Naive thymus-derived CD4-positive, alpha-beta T cell (primary cell): ENCODE measurements at places on chromosomes 13 and 19. TPM values are rescaled to one million over a fixed set of nuclear protein-coding genes. Genes with fewer than 3 reads are reported as not detected.
A peak's percentile ranks its signal among the peaks of the same experiment; 100 is the strongest.

RASL11A gene
- total RNA-seq: 0.86 TPM

PTH2 gene
- not detected for total RNA-seq

FCAR gene
- not detected for total RNA-seq

PRTN3 gene
- 2.7 TPM for total RNA-seq

TMEM150B gene
- total RNA-seq: 0.69 TPM

SBK3 gene
- total RNA-seq: not detected

URAD gene
- not detected for total RNA-seq

C19orf18 gene
- 1.6 TPM for total RNA-seq

DLL3 gene
- not detected for total RNA-seq

IL11 gene
- total RNA-seq: not detected

ZNF799 gene
- total RNA-seq: 9.6 TPM

GRCh38 chr19:4566402-4567051 lies 7.0 kb upstream of the SEMA6B start:
- no peaks in the 10 kb centered on the region for H3K4me1 ChIP-seq
- H3K36me3 ChIP-seq: no peaks in the 10 kb centered on the region
- DNase-seq: no peak
- no peaks in the 10 kb centered on the region for H3K27me3 ChIP-seq
- H3K27ac ChIP-seq: no peak overlapping the region

DNA sequence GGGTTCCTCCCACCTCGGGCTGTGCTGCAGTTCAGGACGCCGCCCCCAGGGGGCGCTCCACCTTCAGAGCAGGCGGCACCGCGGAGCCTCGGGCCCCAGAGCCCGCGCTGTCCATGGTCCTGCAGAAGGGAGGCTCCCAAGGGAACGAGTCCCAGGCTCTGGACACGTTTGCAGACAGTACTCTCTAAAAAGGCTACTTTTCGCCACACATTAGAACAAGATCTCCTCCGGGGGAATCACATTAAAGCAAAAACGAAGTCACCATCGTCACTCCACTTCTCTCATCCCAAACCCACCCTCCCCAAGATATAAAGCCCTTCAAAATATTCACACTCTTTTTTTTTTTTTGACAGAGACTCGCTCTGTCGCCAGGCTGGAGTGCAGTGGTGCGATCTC lies 4.6 kb upstream of the SIGLEC10 start:
- peak; percentile 96 for DNase-seq
- no peak overlapping the region for H3K27ac ChIP-seq
- H3K27me3 ChIP-seq: no peaks in the 10 kb centered on the region
- no peak overlapping the region for H3K4me3 ChIP-seq
- no peaks in the 10 kb centered on the region for H3K4me1 ChIP-seq

- DNase-seq: no peak
- no peak overlapping the region for H3K27ac ChIP-seq
- H3K4me1 ChIP-seq: no peaks in the 10 kb centered on the region
- H3K36me3 ChIP-seq: no peaks in the 10 kb centered on the region
- H3K4me3 ChIP-seq: no peak overlapping the region
These were observed 173.8 kb upstream of the SOX21 start for GRCh38 chr13:94886191-94886590.

DNA sequence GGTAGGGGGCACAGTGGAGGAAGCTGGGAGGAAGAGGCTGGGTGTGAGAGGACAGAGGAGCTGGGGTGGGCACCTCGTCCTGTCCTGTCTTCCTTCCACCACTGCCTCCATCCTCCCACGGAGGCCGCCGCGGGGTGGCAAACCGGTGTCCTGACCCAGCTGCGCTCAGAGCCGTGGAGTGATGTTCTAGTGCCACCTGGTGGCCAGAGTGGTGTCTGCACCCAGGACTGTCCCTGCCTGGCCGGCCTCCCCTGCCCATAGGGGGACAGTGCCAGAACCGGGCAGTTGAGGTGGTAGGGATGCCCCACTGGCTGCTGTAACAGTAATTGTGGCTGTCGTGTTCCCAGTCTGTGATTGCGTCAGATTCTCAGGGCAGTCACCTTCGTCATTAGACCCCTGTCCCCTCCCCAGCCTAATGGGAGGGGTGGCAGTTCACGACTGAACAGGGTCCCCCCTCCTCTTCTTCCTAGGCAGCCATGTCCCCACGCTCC lies 11.1 kb upstream of the ARRDC2 start:
- DNase-seq: peak; percentile 74
- no peaks in the 10 kb centered on the region for H3K27me3 ChIP-seq
- no peaks in the 10 kb centered on the region for H3K36me3 ChIP-seq
- H3K4me1 ChIP-seq: peaks cover 11% of the 10 kb centered on the region

GRCh38 chr13:46593398-46593797 lies 40.4 kb downstream of the LRCH1 start:
- H3K27ac ChIP-seq: peak overlapping the region; percentile 54
- H3K27me3 ChIP-seq: no peaks in the 10 kb centered on the region
- peaks cover 11% of the 10 kb centered on the region for H3K4me1 ChIP-seq
- H3K4me3 ChIP-seq: no peak overlapping the region

- no peaks in the 10 kb centered on the region for H3K27me3 ChIP-seq
- no peaks in the 10 kb centered on the region for H3K4me1 ChIP-seq
- H3K36me3 ChIP-seq: no peaks in the 10 kb centered on the region
- no peak overlapping the region for H3K27ac ChIP-seq
- no peak for DNase-seq
These were observed 89.8 kb downstream of the ZNF557 start for GRCh38 chr19:7159105-7159933.

GRCh38 chr13:42405665-42406390 lies 133.9 kb downstream of the AKAP11 start:
- no peaks in the 10 kb centered on the region for H3K36me3 ChIP-seq
- no peak overlapping the region for H3K4me3 ChIP-seq
- no peak overlapping the region for H3K27ac ChIP-seq
- DNase-seq: no peak
- H3K4me1 ChIP-seq: no peaks in the 10 kb centered on the region
- no peaks in the 10 kb centered on the region for H3K27me3 ChIP-seq

DNA sequence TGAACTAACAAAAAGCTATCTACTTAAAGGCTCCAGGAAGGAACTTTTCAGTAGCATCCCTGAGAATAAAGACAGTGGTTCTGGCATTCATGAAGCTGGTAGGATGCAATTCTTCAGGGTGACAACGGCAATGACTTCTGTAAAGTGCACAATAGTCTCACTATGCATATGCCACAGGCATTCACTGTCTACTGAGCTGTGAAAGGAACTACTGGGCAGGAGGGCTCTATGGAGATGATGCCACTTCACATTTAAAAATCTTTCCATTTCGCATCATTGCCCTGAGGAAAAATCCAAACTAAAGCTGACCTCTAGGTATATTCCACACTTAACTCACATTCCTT lies 2020.6 kb upstream of the PCDH20 start:
- H3K27ac ChIP-seq: no peak overlapping the region
- H3K36me3 ChIP-seq: no peaks in the 10 kb centered on the region

- DNase-seq: no peak
- H3K36me3 ChIP-seq: peaks cover 19% of the 10 kb centered on the region
- no peaks in the 10 kb centered on the region for H3K27me3 ChIP-seq
- peaks cover 13% of the 10 kb centered on the region for H3K4me1 ChIP-seq
- H3K4me3 ChIP-seq: peak within 1 kb of the TSS; percentile 74
- no peak within 1 kb of the TSS for H3K27ac ChIP-seq
These were observed at the start of gene SPRED3 for GRCh38 chr19:38388349-38389100. Gene SPRED3 (plus strand): TSS chr19:38388697. CDS start chr19:38390303, 1,606 bp downstream.

DNA sequence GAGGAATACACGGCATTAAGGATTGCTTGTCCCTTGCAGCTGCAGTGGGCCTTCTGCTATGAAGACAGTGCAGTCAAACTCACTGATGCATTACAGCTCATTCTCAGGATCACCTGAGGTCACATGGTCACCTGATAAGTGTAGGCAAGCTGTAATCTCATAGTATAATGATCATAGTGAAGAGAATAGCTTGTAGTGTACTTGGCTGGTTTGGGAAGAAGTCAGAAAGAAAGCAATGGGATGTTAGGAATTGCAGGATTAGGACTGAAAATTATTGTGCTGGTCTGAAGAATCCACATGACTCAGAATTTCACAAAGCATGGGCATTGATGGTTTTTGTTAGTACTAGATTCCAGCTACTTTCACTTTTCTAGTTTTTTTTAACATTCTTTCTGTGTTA lies 76.7 kb downstream of the MBNL2 start:
- H3K36me3 ChIP-seq: no peaks in the 10 kb centered on the region
- H3K4me1 ChIP-seq: no peaks in the 10 kb centered on the region
- H3K4me3 ChIP-seq: no peak overlapping the region

- H3K27ac ChIP-seq: no peak overlapping the region
- no peaks in the 10 kb centered on the region for H3K27me3 ChIP-seq
- H3K4me3 ChIP-seq: no peak overlapping the region
These were observed 82.8 kb upstream of the KLHL1 start for GRCh38 chr13:70191034-70191433.

DNA sequence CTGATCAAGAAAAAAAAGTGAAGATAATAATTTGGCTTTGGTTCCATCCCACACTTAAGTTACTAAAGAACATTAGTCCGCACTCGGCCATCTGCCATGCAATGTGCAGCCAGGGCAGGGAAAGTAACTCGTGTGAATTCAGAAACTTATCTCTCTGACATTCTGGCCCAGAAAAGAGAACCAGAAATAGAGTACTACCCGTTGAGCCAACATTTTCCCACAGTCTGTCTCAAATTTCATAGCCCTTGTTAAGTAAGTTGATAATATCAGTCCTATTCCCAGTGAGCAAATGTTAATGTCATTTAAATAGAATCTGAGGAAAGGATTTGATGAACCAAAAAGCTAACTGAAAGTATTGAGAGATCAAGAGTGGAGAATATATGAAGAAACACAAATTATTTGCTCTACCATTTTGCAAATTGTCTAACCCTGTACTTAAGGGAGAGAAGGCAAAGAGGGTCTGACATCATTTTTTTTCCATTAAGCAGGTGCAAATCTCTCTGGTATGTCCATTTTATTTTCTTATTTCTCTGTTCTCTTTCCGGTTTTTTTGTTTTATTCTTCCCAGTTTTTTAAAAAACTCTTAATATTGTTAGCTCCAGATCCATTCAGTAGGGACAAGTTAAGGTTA lies 156.3 kb downstream of the NDFIP2 start:
- no peaks in the 10 kb centered on the region for H3K27me3 ChIP-seq
- H3K36me3 ChIP-seq: no peaks in the 10 kb centered on the region
- no peak overlapping the region for H3K4me3 ChIP-seq
- no peak for DNase-seq
- no peak overlapping the region for H3K27ac ChIP-seq

- no peaks in the 10 kb centered on the region for H3K4me1 ChIP-seq
- no peak for DNase-seq
- no peak overlapping the region for H3K27ac ChIP-seq
- H3K27me3 ChIP-seq: no peaks in the 10 kb centered on the region
- H3K4me3 ChIP-seq: no peak overlapping the region
These were observed 1.3 kb downstream of the OR10H5 start for GRCh38 chr19:15788594-15789270.

- H3K27me3 ChIP-seq: no peaks in the 10 kb centered on the region
- H3K4me3 ChIP-seq: peak overlapping the region; percentile 13
- no peaks in the 10 kb centered on the region for H3K36me3 ChIP-seq
- peaks cover 6% of the 10 kb centered on the region for H3K4me1 ChIP-seq
These were observed 4.9 kb upstream of the PALM start for GRCh38 chr19:703651-704446.

GRCh38 chr19:28836421-28836820 lies 376.5 kb downstream of the UQCRFS1 start:
- no peaks in the 10 kb centered on the region for H3K27me3 ChIP-seq
- H3K4me3 ChIP-seq: no peak overlapping the region
- DNase-seq: no peak
- H3K36me3 ChIP-seq: no peaks in the 10 kb centered on the region
- no peaks in the 10 kb centered on the region for H3K4me1 ChIP-seq

- H3K4me1 ChIP-seq: peaks cover 15% of the 10 kb centered on the region
- H3K36me3 ChIP-seq: no peaks in the 10 kb centered on the region
- DNase-seq: peak; percentile 49
- peak overlapping the region; percentile 80 for H3K27ac ChIP-seq
These were observed 821 bp downstream of the TDRD3 start for GRCh38 chr13:60397704-60398378.

DNA sequence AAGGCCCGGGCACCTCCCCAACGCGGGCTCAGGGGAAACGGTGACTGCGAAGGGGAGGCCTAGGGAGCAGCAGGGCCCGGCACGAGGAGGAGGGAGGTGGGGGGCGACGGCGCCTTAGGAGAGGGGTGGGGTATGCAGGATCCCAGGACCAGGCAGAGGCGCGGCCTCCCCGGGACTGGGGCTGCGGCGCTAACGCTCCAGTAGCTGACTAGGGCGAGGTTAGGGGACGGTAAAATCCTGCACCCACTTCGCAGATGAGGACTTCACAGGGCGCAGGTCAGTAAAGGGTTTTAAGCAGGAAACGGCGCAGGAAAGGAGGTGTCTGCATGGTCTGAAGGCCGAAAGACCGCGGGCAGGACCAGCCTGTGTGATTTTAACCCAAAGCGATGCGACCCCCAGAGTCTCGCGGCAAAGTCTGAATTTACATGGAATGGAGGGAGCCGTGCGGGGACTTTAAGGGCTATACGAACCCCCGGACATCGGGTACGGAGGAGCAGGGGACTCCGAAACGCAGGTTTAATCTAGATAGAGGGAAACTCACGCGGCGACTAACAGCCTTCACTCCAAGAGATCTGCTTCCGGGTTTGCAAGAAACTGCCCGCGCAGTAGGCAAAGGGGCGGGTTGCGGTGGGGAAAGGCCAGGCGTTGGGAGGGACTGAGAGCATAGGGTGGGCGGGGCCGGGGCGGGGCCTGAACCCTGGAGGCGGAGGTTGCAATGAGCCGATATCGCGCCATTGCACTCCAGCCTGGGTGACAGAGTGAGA lies at the start of gene ZNF665:
Gene ZNF665 (minus strand): TSS at position 588 of the 764 bp plus-strand sequence. CDS start 10,460 bp downstream, outside the sequence.
- no peaks in the 10 kb centered on the region for H3K27me3 ChIP-seq
- peak within 1 kb of the TSS; percentile 78 for H3K27ac ChIP-seq
- peaks cover 8% of the 10 kb centered on the region for H3K4me1 ChIP-seq
- peak within 1 kb of the TSS; percentile 89 for H3K4me3 ChIP-seq
- peak; percentile 76 for DNase-seq

GRCh38 chr19:9130965-9131364 lies 4.2 kb upstream of the OR7G3 start:
- H3K27me3 ChIP-seq: no peaks in the 10 kb centered on the region
- H3K4me1 ChIP-seq: no peaks in the 10 kb centered on the region
- no peak overlapping the region for H3K4me3 ChIP-seq

DNA sequence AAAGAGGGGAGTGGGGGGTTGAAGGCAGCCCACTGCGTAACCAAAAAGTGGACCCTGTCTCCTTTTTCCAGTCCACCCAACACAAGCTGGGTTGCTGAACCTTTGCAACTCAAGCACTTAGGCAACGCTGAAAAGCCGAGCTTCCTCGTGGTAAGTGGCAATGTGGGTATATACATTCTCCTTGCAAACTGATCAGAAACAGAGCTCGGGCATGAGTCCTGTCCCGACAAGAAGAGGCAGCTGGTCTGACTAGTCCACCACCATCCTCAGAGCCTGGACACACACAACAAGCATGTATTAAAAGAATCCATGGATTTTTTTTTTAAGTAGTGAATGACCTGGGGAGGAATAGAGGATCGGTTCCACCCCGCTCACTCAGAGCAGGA lies 240.6 kb upstream of the ZNF507 start:
- H3K4me3 ChIP-seq: no peak overlapping the region
- H3K36me3 ChIP-seq: no peaks in the 10 kb centered on the region
- no peak for DNase-seq
- H3K27me3 ChIP-seq: no peaks in the 10 kb centered on the region

- no peaks in the 10 kb centered on the region for H3K27me3 ChIP-seq
- no peak for DNase-seq
- peak overlapping the region; percentile 57 for H3K4me3 ChIP-seq
- H3K4me1 ChIP-seq: peaks cover 36% of the 10 kb centered on the region
These were observed 1.3 kb downstream of the HNRNPL start for GRCh38 chr19:38848299-38849146.
